Osteocyte (in vitro differentiated cells): ENCODE measurements at places on chromosomes 13 and 19. TPM values are rescaled to one million over a fixed set of nuclear protein-coding genes. Genes with fewer than 3 reads are reported as not detected.

ATXN8OS gene
- not detected in 2 replicates for total RNA-seq

DMKN gene
- total RNA-seq = not detected in 2 replicates

NFIX gene
- total RNA-seq = 87.0 and 93.7 TPM in 2 replicates

CEACAM20 gene
- total RNA-seq = not detected in 2 replicates

SLC1A6 gene
- not detected in 2 replicates for total RNA-seq

CEACAM7 gene
- total RNA-seq = not detected in 2 replicates

TTYH1 gene
- total RNA-seq = not detected in 2 replicates

BST2 gene
- 1.8 and 2.3 TPM in 2 replicates for total RNA-seq

SYT5 gene
- total RNA-seq = not detected in 2 replicates

METTL21C gene
- not detected in 2 replicates for total RNA-seq

PLIN3 gene
- total RNA-seq = 77.8 and 77.9 TPM in 2 replicates

AMER2 gene
- total RNA-seq = not detected in 2 replicates

P2RY11 gene
- total RNA-seq = 11.8 and 15.7 TPM in 2 replicates

KLK12 gene
- total RNA-seq = not detected in 2 replicates

CEACAM4 gene
- not detected in 2 replicates for total RNA-seq
